Neural crest cell (in vitro differentiated cells): ENCODE measurements at places on chromosomes 6 and 20.
A peak's percentile ranks its signal among the peaks of the same experiment; 100 is the strongest.

DNA sequence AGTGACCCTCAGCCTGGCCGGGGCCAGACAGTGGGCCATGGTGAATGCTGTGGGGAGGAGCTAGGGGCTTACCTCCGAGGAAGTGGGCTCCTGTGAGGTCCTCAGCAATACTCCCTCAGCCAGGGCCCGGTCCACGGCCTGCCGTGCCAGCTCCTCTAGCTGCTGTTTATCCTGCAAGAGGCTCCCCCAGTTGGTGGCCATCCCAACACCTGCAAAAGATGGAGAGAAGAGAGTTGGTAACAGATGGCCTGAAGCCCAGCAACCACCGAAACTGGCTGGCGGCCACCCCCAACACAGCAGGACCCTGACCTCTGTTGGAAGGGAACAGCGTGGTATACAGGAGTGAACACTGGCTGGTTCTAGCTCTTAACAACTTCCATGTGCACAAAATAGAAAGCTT is 4.0 kb downstream of the GSS start:
- DNase-seq, result no peak

GRCh38 chr6:29516108-29516507 is 28.4 kb upstream of the MAS1L start:
- DNase-seq, result no peak

GRCh38 chr6:81063891-81064290 is 688.6 kb downstream of the TENT5A start:
- DNase-seq, result no peak

GRCh38 chr6:142683714-142684141 is 261.2 kb downstream of the HIVEP2 start:
- no peak for DNase-seq

- DNase-seq, result no peak
Observed at GRCh38 chr6:44569931-44570385, 182.5 kb downstream of the CDC5L start.

- no peak for DNase-seq
Observed at GRCh38 chr6:167580619-167580911, 246.1 kb upstream of the AFDN start.

DNA sequence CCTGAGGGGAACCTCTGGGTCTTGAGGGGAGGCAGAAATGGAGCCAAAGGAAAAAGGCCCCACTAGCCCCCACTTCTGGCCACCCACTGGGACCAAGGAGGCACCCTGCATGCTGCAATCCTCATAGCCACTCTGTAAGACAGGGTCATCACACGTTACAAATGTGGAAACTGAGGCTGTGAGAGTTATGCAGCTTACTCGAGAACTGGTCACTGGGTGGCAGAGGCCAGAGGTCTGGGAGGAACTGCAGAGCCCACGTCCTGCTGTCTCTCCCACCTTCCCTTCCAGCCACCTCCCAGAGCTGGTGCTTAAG is 18.1 kb downstream of the LEMD2 start:
- DNase-seq, result no peak

- peak; percentile 37 for DNase-seq
Observed at GRCh38 chr20:46230801-46231282, 77.5 kb downstream of the CDH22 start.

- DNase-seq, result no peak
Observed at GRCh38 chr6:29619578-29620160, 13.3 kb downstream of the GABBR1 start.

GRCh38 chr6:35737413-35738211 is 780 bp downstream of the ARMC12 start:
- DNase-seq, result no peak

GRCh38 chr20:39839399-39840119 is 849.5 kb downstream of the MAFB start:
- no peak for DNase-seq

- no peak for DNase-seq
Observed at GRCh38 chr6:127912914-127913313, 12.1 kb upstream of the THEMIS start.

DNA sequence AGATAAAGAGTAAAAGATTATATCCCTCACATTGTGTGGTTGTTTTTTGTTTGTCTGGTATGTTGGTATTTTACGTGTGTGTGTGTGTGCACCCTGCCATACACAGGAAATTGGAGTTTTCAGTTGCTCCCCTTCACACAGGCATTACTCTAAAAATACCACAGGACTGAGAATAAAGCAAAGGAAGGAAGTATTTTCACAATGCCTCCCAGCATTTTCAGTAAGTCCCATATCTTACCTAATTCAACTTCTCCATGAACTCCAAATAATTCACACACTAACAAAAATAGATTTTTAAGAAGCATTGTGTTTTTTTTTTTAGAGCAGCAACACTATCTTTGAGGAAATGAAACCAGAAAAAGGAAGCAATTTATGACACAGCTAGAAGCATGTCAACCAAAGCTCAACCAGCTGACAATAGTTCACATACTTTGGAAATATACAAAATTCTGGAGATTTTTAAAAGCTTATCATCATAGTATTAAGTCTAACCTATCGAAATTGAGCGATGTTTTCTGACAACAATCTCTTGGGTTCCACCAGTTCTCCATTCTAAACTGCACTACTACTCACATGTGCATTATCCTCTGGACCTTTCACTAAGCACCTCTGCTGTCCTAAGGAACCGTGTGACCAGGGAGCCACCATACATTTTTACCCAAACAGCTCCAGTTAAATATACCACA is 2.1 kb downstream of the UBE2J1 start:
- DNase-seq, result no peak

GRCh38 chr6:1519597-1519996 is 90.1 kb upstream of the FOXC1 start:
- DNase-seq, result no peak

GRCh38 chr20:34824452-34824805 is 1.0 kb downstream of the NCOA6 start:
- DNase-seq, result peak; percentile 28

DNA sequence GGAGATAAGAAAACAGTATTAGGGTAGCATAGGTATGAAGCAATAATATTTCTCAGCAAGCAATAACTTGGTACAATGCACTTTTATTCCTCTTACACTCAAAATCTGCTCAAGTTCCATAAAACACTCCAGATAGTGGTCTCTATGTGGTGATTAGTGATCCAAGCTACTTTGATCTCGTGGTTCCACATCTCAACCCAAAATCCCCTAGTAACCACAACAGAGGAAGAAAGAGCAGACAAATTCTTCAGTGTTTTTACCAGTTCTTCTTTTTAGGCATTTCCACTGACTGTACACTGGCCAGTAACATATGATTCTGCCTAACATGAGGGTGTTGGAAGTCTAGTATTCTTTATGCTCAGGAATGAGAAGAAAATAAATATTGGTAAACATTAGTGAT is 309.0 kb upstream of the PTCHD4 start:
- no peak for DNase-seq

DNA sequence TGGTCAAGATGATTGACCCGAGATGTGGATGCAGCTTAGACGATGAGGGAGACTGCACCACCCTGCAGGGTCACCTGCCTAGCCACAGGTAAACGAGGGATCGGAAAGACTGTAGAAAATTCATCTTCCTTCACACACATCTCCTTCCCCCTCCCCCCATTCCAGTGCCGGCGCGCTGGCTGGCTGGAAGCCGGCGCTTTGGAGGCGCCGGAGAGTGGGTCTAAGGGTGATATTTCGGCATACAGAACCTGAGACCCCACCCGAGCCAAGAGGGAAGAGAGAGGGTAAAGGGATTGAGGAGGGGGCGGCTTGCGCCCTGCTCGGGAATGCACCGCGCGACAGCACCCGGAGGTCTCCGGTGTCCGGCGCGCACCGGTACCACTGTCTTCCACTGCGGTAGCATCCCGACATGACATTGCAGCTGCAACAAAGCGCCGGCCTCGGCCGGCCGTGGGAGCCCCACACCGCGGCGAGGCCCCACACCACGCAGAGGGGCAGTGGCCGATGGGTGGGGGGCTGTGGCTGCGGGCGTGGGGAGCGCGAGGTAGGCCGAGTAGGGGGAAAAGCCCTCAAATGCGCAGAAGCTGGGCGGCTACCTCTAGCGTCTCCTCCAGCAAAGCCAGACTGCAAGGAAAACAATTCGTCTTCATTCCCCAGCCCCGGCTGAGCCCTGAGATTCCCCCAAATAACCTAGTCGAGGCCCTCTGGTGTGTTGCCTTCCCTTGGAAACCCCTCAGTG is 984 bp downstream of the TNFRSF21 start:
- DNase-seq, result peak; percentile 18

- DNase-seq, result peak; percentile 16
Observed at GRCh38 chr6:24009319-24009718, 116.7 kb upstream of the NRSN1 start.

GRCh38 chr20:44908987-44909871 is 631 bp upstream of the PABPC1L start:
- DNase-seq, result no peak

GRCh38 chr20:8208226-8208625 is 76.2 kb downstream of the PLCB1 start:
- DNase-seq, result no peak

DNA sequence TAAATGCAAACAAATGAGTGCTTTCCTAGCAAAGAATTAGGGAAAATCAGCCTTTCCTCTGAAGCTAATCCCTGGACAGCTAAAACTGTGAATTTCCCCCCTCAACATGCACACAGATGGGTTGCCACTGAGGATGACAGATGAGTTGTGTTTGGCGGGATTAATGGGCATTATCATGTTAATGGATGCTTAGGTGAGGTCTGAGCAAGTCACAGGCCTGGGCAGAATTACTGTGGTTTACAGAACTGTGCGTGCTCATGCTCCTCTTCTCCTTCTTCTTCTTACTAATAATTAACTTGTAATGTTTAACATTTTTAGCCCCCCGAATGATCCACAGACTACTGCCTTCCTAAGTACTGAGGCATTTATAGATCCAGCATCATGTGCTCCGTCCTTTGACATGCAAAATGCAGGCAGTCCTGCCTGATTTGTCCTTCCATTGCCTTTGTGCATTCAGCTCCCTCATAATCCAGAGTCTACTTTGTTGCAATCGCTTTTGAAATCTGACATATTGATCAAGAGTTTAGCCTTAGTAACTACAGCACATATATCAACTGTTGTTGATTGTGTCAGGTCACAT is 753.4 kb upstream of the MMS22L start:
- no peak for DNase-seq

GRCh38 chr6:18165751-18166150 is 10.5 kb downstream of the KDM1B start:
- no peak for DNase-seq

- DNase-seq, result no peak
Observed at GRCh38 chr6:122050242-122050755, 349.2 kb upstream of the HSF2 start.
